ENCODE measurements at places on chromosomes 7 and 10.

DNA sequence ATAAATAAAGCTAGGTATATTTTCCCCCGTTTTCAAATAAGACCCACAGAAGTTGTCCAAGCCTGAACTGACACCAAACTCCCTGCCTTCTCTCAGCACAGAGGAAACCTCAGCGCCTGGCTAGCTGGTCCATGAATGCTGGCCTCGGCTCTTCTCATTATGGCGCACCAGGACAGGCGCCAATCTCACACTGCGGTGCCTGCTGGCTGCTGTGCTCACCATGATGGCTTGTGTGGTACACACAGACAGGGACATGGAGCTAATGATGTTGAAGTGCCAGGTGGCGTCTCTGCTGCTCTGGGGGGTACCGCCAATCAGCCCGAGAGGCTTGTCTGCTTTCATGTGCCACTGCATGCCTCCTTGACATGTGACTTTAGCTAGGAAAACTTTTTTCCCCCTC lies 43.2 kb upstream of the USP6NL start:
- no peak for DNase-seq

DNA sequence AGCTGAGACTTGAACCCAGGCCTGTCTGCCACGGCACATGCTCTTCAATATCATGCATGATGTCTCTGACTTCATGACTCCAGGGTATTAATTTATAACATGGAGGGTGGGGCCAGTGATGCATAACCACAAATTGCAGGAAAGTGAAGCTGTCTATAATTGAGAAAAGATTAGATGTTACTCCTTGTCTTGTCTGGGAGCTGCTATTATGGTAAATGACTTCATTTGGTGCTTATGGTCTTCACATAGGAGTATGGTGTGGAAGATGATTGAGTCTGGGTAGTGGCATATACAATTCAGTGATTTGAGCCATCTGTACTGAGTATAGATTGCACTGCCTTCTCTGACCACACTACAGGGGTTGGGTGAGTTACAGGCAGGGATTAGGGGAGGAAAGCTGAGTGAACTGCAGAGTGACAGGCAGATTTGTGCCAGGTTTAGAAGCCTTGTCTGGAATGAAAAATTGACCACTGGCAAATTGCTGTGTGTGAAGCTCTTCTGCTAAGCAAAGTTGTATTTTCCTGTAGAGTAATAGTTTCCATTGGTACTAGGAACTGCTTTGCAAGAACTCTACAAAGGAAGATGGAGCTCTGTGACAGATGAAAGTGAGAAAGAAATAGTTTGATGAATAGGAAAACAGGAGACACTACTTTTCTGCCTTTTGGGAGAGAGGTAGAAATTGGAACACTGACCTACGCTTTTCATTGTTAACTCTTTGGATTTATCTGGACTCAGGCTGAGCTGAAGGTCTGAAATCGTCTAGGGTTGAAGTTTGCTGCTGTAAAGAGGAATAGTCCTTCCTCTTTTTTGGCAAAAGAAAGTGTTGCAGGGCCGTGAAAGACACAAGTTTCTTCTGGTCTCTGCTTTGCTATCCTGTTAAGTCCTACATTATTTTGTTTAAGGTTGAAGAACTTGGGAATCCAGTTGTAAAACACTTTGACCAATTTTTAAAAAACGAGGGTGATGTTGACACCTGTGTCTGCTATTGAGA lies 2.7 kb downstream of the SND1 start:
- no peak for DNase-seq

DNA sequence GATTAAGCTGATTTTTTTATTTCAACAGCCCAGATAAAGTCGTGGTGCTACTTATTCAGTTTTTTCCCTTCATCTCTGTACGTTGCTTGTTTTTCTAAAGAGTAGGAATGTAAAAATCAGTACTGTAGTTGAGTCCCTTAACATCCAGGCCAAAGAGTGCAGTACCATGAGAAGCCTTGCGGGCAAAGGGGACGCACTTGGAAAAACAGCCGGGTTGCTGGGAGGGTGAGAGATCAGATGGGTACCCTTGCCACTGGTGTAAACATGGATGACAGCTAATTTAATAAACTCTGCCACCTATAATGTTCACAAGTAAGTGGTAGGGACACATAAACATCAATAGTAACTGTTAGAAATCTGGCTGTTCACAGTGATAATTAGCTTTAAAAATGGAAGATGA lies 175.9 kb downstream of the POU6F2 start:
- DNase-seq, result no peak

DNA sequence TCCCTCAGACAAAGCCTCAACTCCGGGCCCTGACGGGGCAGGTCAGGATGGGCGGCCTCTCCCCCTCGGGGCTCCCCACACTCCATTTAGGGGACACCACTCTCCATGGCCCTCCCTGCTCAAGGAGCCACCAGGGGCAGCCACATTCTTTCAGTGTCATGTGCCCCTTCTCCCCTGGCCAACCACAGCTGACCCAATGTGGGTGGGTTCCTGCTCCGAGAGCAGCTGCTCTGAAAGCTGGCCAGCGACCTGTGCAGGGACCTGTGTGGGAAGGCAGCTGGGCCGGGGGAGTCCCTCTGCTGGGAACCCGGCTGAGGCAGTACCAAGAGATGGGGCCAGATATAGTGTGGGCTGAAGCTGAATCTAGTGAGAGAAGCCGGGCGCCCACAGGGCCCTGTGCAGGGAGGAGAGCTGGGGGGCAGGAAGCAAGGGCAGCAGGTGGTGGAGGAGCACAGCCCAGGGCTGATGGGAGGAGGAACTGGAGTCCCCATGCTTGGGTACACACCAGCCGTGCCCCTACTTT lies 40.6 kb upstream of the NPFFR1 start:
- DNase-seq, result no peak

- no peak for DNase-seq
Observed at GRCh38 chr7:45663965-45664633, 89.9 kb downstream of the ADCY1 start.

DNA sequence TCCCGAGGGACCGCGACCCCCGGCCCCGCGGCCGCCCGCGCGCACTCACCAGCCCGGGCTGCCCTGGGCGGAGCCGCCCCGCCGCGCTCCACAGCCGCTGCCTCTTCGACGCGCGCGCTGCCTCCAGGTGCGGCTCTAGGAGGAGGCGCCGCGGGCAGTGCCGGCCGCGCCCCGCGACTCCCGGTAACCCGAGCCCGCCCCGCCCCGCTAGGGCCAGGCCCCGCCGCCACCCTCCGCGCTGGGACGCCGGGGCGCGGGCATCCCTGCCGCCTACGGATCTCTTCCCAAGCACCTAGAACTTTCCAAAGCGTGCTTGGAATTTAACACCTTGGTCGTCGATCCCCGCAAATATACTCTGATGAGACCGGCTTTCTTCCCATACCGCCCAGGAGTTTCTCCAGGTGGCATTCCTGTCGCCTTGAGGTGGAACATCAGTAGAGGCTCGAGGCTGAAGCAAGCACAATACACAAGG lies at the start of gene SLC26A5:
TSS of gene SLC26A5 (minus strand) at position 159 of the 472 bp plus-strand sequence. CDS start 24,693 bp downstream, outside the sequence.
- peak; percentile 54 for DNase-seq

DNA sequence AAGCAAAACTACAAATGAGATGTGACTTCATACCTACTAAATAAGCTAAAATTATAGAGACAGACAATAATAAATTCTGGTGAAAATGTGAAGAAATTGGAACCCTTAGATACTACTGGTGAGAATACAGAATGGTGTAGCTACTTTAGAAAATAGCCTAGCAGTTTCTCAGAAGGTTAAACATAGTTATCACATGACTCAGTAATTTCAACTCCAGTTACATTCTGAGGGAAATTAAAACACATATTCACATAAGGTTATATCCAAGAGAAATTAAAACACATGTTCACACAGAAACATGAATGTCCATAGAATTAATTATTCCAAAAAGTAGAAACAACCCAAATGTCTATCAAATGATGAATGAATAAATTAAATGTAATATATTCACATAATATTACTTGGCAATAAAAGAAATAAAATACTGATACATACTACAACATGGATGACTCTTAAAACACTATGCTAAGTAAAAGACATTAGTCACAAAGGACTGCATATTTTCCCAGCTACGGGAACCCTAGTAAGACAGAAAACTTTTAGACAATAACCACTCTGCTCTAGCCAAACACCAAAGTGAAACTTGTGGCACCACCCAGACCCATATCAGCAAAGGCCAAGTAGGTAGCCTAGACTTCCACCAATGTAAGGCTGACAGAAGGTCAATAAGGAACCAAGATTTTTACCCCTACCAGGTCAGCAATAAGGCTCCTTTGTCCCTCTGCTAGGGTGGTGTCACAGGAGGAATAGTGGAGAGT lies 25.1 kb downstream of the SLC25A40 start:
- DNase-seq, result no peak

GRCh38 chr7:107439025-107439424 lies 30.8 kb upstream of the GPR22 start:
- no peak for DNase-seq

GRCh38 chr7:151439855-151440798 lies at the start of gene CRYGN:
TSS of gene CRYGN (minus strand) at chr7:151440141. CDS start at chr7:151439917, 224 bp downstream.
- no peak for DNase-seq

- DNase-seq, result no peak
Observed at GRCh38 chr7:55470261-55470660, 102.0 kb downstream of the VOPP1 start.

DNA sequence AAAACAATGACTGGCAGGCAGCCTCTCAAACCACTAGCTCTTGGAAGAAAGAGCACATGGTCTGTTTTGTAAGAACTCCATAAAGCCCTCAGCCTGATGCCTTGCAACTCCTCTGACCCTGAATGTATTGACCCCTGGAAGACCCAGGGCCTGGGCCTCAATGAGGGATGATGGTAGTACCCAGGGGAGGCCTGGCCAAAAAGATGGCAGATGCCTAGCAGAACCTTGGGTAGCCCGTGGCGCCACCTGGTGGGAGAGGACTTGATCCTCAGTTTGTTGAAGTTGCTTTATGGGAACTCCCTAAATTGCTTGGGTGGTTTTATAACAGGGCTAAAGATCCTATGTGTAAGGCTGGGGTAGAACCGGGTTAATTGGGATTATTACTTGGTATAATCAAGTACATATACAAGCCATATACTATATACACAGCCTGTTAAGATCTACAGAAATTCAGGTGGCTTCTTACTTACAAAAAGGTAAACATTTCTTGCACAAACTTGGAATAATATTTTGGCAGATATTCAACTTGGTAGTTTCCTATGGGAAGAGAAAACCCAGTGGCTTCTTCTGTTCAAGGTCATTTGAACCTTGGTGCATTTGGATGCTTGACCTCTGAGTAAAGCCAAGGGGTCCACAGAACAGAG lies 95.8 kb upstream of the CACUL1 start:
- DNase-seq, result no peak

- no peak for DNase-seq
Observed at GRCh38 chr10:60186315-60187071, 203.2 kb downstream of the ANK3 start.

DNA sequence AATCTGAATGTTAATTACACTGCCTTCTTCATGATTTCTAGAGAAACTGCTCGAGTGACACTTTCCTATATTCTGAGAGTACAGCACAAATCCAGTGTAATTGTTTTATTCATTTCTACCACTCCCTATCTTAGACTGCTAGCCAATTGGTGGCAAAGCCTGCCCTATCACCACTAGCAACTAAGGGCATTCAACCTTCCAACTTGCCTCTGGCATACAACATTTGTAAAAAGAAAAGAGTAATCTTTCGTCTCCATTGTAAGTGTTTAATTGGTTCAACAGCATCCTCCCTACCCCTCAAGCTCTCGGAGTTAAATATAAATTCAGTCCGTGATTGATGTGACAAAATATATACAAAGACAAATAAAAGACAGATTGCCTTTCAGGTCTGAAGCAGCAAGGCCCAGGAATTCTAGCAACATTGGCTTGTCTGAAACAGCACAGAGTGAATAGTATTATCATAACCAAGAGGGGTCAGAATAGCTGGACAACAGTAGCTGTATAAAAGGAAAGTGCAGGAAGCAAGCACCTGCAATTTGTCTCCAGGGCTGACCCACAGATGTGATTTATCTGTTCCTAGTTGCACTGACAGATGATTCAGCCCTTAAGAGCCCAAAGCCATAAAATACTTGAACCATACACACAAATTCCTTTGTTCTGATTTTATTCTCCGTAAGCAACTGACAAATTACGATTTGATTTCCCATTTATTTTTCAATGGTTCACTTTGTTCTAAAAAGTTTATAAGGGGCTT lies 47.6 kb upstream of the ANKRD1 start:
- no peak for DNase-seq

DNA sequence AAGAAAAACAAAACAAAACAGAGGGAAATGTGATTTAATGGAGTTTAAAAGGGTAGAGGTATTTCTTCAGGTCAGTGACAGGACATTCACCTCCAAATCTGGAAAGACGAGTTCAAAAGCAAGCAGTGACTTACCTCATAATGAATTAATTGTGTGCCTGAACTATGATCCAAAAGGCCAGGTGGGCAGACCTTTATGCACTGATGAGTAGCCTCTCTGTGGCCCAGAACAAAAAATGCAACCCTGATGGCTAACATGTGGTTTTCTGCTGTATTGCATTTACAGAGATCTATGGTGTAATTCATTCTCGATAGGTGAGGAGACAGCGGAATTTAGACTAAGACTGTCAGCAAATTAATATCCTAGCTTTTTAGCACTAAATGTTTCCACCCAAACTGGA lies 142.0 kb downstream of the HDAC9 start:
- no peak for DNase-seq

GRCh38 chr7:99409192-99409572 lies 413 bp downstream of the BUD31 start:
- peak; percentile 45 for DNase-seq

DNA sequence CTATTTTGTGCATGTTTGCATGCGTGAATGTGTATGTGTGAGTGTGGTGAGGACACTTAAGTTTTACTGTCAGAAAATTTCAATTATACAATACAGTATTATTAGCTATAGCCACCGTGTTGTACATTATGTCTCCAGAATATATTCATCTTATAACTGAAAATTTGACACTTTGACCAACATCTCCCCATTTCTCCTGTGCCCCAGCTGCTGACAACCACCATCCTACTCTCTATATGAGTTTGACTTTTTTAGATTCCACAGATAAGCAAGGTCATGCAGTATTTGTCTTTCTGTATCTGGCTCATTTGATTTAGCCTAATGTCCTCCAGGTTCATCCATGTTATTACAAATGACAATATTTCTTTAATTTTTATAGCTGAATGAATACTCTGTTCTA lies 195.0 kb downstream of the GPR37 start:
- DNase-seq, result no peak

DNA sequence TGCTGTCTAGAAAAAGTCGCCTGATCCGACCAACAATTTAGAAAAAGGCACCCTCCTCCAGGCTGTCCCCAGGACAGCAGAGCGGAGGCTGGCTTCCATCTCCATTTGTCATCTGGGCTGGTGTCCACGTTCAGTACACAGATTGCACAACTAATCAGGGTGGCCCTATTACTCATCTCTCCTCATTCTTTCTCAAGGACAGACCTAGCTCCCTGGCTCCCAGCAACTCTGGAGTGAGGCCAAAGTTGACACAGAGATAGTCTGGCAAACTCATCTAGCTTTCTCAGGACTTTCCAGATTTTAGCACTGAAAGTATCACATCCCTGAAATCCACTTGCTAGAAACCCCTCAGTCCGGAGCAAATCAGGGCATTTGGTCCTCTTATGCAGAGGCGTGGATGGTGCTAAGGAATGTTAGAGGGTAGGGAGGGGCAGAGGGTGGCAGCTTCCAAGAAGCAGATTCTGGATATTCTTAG lies 75.1 kb downstream of the DNAH11 start:
- DNase-seq, result no peak
